Activated CD4-positive, alpha-beta T cell treated with anti-CD3 and anti-CD28 coated beads for 48 hours (primary cell): ENCODE measurements at places on chromosomes 2 and 18.

GRCh38 chr2:172340394-172340793 is 87.0 kb upstream of the ITGA6 start:
- no peak for DNase-seq

- DNase-seq, result no peak
Observed at GRCh38 chr18:30623401-30624065, 419.0 kb downstream of the DSC3 start.

- DNase-seq, result peak; percentile 91
Observed at GRCh38 chr18:9334329-9334972, at the start of gene TWSG1. TWSG1 (plus strand) TSS chr18:9334773; CDS start chr18:9337230, 2,457 bp downstream.

- DNase-seq, result no peak
Observed at GRCh38 chr2:74198023-74198460, 373 bp upstream of the MTHFD2 start.

DNA sequence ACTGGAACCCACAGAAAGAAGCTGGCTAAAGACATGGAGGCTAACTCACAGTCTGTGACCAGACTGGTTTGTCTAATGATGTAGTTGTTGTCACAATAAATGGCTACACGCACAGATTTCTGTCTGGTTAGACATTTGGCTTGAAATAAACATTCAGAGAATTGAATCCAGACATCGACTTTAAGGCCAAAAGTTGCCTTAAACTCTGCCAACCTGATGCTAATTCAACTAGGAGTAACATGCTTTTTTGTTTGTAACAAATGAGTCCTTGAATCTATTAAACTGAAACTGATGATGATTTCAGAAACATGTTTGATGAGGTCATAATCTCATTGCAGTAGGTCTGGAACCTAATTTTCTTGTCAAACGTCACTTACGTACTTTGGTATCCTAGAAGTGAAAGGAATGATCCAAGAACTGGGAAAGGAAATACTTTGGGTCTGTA is 123.8 kb downstream of the ERBB4 start:
- DNase-seq, result no peak

DNA sequence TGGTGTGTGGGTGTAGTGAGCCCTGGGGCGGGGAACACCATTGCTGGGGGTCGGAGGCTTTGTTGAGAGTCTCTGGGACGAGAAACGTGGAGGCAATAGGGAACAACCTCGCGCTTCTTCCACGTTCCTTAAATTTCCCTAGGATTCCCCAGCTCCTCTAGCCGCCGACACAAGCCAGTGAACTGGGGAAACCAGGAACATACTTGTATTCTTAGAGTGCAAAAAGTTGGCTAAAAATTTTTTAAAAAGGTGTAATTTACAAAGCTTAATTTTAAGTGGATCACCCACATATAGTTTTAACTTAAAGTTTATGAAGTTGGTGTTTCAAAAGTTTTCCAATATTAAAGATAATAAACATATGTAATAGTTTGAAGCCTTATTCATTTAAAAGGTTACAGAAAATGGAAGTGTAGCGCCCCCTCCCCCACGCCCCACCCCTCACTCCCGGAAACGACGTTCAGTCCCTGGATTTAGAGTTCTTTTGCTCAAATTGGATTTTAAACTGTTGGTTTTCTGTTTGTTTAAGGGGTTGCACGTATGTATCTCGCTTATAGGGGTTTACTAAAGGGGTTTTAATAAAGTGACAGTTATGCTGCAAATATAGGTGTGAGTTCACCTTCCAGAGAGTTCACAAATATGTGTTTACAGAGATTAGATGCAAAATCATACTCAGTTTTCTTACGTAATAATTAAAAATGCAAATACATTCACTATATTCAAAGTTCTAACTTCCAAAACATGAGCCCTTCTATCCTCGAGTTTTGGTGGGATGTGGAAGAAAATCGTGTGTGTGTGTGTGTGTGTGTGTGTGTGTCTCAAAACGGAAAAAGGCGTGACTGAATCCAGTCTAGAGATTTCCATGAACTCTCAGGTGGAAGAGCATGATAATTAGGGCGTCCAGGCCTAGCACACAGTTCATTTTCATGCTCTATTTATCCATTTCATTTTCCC is 872 bp downstream of the DSG2 start:
- DNase-seq, result no peak

GRCh38 chr2:69298261-69298660 is 88.8 kb downstream of the GFPT1 start:
- no peak for DNase-seq

DNA sequence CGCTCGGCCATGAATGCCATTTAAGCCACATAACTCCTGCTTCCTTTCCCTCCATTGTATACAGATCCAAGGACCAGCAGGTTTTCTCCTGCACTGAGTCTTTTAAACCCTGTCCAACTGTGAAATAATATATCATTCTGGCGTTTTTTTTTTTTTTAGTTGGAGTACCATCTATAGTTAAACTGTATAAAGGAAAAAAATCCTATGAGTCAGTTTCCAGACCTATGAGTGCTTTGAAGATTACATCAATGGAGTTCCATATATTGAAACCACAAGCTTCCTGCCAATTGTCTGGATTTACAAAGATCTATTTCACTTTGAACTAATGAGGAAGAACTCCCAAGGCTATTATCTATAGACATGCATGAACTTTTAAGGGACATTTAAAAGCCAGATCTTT is 2.4 kb upstream of the MALT1 start:
- no peak for DNase-seq

DNA sequence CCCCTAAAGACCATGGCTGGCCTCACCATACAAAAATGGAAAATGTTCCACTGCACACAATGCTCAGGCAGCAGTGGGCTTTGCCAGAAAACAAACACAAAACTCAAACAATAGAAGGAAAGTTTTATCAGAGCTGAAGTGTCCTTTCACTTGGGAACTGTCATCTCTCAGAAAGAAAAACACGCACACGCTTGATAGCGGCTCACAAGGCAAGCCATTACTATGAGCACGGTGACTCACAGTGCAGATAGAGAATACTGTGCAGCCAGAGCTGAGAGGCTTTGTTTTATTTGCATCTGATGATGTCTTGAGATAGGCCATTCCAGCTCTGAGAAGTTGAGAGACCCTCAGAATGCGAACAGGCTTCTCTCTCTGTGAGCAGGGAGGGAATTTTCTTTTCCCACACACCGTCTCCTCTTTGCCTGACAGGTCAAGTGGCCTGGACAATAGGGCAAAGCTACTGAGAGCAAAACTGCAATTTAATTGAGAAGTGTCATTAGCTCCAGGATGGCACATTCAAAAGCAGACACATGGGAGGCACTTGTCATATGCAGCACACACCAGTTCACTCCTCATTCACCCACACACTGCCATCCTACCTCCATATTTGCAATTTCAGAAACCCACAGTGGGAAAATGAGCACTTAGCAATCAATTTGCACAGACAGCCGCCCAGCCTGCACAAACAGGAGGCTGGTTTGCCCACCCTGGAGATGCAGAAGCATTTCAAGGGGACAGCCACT is 236.6 kb downstream of the SS18 start:
- no peak for DNase-seq

DNA sequence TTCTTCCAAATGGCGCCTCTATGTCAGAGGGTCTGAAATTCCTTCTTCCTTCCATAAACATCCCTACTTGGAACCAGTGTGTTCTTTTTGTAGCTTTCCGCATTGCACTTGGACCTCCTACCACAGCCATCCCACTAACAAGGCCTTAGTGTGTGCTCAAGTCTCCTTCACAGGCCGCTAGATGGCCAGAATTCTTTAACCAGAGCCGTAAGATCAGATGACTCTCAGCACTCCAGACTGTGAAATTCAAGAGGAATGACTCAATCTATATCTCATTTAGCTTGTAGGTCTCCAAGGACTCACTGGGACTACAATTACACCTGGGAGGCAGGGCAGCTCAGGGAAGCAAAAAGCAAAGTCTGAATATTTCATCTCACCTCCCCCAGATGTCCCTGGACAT is 298.9 kb downstream of the EIPR1 start:
- DNase-seq, result no peak

DNA sequence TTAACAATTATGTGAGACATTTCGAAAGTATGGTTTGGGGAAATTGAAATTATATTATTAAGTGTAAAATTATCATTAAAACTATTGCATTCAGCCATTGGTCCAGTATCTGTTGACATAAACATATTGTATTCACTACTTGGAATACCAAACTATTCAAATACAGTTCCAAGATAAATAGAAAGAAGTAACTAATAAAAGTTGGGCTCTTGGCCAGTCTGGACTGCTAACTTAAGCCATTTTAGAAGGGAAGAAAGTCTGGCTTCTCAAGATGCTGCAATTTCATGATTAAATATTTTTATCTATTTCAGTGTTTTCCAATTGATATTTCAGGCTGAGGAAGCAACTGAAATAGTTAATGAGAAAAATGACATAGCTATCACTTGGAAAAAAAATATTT is 109.8 kb upstream of the CHRNA1 start:
- DNase-seq, result no peak

DNA sequence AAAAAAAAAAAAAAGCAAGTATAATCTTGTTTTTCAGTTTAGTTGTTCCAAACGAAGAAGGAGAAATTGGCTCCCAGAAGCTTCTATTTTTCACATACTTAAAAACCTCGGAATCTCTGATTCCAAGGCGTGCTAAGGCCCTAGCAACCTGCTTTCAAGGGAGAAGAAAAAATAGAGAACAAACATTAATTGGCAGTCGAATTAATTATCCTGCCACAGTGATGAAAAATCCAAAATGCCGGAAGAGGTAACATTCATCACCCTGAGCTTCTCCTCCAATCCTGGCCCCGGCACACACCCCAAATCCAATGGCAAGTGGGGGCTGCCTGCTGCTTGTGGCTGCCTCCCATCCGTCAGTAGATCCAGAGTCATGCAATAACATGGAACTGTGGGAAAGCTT is 250.2 kb upstream of the CHAC2 start:
- DNase-seq, result no peak

GRCh38 chr2:169365029-169365480 is 2.7 kb upstream of the LRP2 start:
- DNase-seq, result no peak

- DNase-seq, result no peak
Observed at GRCh38 chr2:241773511-241774418, 2.9 kb upstream of the GAL3ST2 start.

DNA sequence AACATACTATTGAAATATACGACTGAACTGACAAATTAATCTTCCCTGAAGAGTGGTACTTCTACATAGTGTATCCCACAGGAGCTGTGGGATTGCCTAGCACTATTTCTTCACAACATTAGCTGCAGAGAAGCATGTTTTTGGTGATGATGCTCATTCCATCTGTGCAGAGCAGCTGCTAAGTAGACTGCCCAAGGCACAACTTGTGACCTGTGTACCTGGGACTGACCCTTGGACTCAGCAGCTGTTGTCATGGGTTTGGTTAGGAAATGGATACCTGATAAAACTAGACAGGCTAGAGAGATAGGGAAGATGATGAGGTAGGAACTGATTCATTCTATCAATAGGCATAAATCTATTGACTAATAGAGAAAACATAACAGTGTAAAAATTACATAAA is 1204.0 kb downstream of the DSC3 start:
- no peak for DNase-seq

GRCh38 chr2:239516954-239517305 is 116.1 kb upstream of the HDAC4 start:
- no peak for DNase-seq

- no peak for DNase-seq
Observed at GRCh38 chr2:2229626-2230432, 101.2 kb downstream of the MYT1L start.

- DNase-seq, result no peak
Observed at GRCh38 chr2:2286592-2286991, 44.5 kb downstream of the MYT1L start.

- no peak for DNase-seq
Observed at GRCh38 chr18:37420315-37420880, 145.2 kb downstream of the CELF4 start.

GRCh38 chr18:6039055-6039454 is 143.7 kb upstream of the TMEM200C start:
- DNase-seq, result no peak

GRCh38 chr2:27227501-27227900 is 10.3 kb downstream of the CAD start:
- DNase-seq, result no peak

- no peak for DNase-seq
Observed at GRCh38 chr2:28668880-28669279, 82.8 kb upstream of the PPP1CB start.

- DNase-seq, result no peak
Observed at GRCh38 chr2:208565690-208566416, 159.3 kb downstream of the PTH2R start.

DNA sequence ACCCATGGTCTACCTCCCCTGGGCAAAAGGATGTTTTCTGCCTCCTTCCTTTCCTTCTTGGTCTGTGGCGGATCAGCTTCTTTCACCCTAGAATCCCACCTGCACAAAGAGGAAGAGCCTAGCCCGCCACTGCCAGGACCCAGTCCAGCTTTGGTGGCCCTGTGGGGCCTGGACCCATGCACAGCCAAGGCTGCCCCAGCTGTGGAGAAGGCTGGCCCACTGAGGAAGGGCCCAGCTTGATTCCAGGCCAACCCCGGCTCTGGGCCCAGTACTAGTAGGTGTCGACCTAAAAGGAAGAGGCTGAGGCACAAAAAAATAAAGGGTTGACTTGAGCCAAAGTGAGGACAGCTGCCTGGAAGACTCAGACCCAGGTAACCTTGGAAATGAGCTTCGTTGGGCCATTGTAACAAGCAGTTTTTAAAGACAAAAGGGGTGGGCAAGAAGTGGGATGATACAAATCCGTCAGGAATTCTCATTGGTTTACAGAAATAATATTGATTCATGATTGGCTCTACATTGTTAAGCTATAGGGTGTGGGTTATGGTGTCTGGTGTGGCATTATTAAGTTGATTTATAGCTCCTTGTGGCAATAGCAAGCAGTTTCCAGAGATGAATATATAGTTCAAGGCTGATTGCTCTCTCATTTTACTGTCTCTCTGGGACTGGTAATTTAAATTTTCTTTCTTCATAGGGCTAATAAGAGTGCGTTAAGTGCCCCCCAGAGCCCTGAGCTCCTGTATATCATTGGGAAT is 29.8 kb upstream of the MAL start:
- DNase-seq, result no peak

GRCh38 chr18:74264303-74265020 is 27.3 kb downstream of the CYB5A start:
- peak; percentile 30 for DNase-seq

DNA sequence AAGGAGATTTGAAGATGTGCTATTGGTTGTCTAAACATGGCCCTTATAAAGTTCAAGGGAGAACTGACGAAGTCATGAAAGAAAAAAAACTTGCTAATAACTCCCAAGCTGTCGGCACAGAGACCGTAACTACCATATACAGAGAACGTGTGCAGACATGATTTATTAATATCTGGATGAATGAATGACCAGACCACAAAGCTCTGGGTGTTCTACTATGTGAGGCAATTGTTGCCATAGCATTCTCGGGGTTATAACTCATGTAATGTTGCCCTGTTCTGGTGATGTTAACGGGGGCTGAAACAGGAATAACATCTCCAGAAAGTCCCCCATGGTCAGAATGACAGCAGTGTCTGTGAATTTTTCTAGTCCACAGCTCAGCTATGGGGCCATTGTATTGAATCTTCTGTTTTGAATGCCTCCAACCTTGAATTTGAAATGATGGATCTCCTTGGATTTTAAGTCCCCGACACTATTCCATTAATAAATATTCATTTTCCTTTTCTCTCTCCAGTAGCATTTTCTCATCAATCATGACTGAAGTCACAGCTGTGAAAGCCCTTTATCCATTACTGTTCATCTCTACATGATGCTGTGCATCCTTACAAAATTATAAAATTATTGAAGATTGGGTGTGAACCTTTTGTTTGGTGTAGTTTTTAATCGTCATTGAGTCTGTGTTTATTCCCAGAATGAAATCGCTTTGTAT is 483.4 kb upstream of the KLHL29 start:
- DNase-seq, result no peak
